Tongue (tissue), 3 donors: ENCODE measurements at places on chromosomes 4 and X.

GRCh38 chr4:99383399-99383798 lies 30.9 kb upstream of the ADH1C start:
- no peak for DNase-seq

DNA sequence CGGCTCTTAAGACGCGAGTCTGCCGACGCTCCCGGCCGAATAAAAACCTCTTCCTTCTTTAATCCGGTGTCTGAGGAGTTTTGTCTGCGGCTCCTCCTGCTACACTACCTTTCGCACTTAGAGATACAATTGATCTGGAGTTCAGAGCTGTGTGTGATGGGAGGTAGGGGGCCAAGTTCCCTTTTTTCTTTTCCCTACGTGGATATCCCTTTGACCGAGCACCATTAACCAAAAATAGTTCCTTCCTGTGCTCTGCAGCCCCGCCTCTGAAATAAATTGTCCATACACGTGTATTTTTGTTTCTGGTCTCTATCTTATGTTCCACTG lies 555 bp upstream of the PGM2 start:
- DNase-seq: no peak

DNA sequence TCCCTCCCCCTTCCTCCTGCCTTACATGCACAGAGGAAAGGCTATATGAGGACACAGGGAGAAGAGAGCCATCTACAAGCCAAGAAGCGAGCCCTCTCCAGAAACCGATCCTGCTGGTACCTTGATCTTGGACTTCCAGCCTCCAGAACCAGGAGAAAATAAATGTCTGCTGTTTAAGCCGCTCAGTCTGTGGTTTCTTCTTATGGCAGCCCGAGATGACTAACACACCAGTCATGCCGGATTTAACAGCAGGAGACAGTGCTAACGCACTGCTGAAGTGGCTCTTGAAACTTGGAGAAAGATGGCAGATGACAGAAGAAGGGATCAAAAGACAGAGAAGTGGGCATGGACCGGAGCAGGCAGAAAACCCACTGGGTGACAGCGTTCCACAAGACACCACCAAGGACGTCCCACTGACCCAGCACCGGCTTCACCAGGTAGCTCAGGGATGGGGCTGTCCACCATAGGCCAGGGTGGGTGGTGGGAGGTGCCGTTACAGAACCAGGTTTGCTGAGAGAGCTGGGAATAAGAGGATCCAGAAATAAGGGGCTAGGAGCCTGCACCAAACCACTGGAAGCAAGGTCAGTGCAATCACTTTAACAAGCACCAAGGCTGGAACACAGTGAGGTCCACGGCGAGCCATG lies 6.2 kb upstream of the MAN2B2 start:
- DNase-seq: no peak

DNA sequence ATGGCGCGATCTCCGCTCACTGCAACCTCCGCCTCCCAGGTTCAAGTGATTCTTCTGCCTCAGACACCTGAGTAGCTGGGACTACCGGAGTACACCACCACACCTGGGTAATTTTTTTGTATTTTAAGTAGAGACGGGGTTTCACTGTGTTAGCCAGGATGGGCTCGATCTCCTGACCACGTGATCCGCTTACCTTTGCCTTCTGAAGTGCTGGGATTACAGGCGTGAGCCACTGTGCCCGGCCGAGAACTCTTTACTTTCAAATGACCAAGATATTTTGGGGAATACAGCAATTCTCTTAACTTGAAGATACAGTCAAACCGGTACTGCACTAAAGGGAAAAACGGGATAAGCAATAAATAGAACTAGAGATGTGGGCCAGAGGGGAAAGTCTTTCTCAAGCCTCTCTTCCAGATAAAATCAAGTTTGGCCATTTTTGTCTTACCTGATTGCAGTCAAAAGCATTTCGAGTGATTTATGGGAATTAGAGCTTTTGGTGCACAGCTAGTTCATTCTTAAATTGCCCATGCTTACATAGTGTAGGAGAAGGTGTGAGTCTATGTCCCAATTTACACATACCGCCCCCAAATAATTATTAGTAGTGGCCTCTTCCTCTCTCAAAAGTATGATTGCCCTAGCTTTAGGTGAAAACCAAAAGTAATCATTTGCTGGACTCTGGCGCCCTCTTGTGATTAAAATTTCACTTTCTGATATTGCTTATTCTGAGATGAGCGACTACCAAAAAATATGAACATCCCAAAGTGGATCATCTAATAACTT lies 53.2 kb upstream of the ABCG2 start:
- peak; percentile 83 for DNase-seq

GRCh38 chr4:102358128-102358527 lies 12.8 kb upstream of the SLC39A8 start:
- DNase-seq: no peak

DNA sequence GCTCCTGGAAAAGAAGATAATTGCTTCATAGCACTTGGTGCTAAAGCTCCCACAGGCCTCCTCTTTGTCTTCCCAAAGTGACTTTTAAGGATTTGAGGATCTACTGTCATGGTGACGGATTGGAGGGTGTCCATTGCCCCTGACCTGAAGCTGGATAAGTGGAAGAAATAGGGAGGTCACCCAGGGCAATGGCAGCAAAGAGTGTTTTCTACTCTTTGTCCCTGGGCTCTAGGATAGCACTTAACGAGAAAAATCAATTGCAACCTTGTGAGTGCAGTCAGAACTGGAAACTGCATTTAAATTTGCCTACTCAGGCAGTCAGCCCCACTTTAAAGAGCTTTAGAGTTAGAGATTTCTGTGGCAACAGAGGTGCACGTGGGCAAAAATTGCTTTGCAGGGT lies 43.7 kb upstream of the XK start:
- DNase-seq: no peak

DNA sequence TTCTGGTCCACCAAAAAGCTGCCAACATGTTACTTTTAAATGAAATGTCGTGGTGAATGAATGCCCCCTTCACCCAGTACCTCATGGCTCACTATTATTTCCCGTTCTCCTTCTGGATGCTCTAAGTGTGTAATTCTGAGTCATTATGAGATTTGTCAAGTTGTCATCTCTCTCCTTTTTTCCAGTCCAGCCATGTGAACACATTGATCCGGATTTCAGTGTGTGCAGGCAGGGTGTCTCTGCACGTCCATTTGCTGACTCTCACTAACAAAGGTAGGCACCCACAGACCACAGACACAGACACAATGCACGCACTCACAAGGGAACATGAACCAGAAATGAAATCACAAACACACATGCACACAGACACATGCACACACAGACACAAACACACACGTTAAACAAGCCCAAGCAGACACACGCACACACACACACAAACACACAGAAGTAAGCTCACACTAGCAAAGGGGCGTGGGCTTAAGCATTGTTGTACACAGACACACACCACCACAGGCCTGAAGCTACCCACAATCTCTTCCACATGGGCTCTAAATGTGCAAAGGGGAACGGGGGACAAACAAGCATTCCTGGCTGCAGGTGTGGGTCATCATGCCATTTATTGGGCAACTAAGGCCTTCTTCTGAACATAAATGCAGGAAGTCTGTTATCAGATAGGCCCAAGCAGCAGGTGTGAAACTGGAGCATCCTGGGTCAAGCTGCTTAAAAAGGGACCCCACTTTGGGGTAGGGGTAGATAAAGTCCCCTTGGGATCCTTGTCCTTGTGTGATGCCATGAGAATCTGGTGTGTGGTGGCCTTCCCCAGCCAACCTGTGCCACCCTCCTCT lies 58.1 kb downstream of the NBDY start:
- DNase-seq: no peak

DNA sequence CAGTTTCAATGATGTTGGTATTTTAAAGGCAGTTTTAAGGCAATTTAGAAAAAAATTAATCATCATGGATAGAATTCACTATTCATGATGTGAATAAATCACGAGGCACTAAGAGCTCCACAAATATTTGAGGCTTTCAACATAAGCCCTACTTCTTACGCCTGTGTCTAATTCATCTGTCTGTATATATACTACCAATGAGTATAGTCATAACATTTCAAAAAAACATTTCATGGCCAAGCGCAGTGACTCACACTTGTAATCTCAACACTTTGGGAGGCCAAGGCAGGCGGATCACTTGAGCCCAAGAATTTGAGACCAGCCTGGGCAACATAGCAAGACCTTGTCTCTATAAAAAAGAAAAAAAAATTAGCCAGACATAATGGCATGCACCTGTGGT lies 56.5 kb downstream of the FBXL5 start:
- DNase-seq: no peak

- no peak for DNase-seq
These were observed 221.7 kb upstream of the DIPK2B start for GRCh38 chrX:45422216-45422925.

DNA sequence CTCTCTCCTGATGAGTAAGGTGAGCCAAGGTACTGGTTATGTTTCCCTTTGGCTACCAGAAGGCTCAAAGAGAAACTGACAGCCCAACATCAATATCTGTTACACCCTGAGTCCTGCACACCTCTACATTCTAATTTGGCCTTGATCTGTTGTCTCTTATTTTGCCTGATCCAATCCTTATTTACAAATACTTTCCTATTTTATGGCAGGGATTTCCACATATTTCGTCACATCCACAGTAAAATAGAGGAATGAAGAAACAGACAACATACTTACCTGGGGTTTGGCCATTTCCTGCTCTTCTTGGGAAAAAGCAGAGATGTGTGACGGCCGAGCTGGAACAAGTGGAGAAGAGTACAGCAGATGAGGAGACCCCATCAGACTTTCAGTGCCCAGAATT lies 1.5 kb downstream of the ZNF182 start:
- DNase-seq: no peak

DNA sequence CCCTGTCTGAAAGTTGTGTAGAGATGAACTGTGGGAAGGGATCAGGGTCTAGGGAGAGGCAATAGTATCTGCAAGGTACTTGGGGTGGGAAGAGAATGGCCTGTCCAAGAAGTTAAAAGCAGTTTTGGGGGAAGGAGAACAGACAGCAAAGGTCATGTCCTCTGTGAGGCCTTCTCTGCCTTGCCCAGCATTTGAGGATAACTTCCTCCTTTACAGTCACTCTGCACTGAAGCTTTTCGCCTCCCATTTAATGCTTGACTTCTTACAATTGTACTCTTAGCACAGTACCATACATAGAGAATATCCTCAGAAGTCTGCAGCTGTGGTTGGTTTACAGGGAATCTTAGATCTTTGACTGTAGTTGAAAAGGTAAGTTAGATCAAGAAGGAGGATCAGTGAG lies 121.8 kb upstream of the AP1S2 start:
- DNase-seq: no peak

GRCh38 chrX:137916090-137916746 lies 350.3 kb downstream of the ZIC3 start:
- DNase-seq: no peak

DNA sequence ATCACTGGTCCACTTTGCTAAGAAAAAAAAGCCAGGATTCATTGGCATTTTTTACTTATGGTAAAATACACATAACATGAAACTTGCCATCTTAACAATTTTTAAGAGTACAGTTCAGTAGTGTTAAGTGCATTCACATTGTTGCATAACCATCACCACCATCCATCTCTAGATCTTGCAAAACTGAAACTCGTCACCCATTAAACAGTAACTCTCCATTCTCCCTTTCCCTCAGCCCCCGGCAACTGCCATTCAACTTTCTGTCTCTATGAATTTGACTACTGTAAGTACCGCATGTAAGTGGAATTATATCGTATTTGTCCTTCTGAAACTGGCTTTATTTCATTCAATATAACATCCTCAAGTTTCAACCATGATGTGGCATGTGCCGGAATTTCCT lies 56.3 kb upstream of the LNX1 start:
- DNase-seq: no peak

GRCh38 chr4:152364383-152364782 lies 171.5 kb downstream of the FBXW7 start:
- DNase-seq: no peak

DNA sequence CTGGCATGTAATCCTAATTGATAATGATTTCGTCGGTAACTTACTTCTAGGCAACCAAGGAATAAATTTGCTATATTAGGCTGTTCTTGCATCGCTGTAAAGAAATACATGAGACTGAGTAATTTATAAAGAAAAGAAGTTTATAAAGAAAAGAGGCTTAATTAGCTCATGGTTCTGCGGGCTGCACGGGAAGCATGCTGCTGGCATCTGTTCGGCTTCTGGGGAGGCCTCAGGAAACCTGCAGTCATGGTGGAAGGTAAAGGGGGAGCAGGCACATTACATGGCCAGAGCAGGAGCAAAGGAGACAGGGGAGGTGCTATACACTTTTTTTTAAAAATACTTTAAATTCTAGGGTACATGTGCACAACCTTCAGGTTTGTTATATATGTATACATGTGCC lies 290.2 kb downstream of the STK32B start:
- no peak for DNase-seq

DNA sequence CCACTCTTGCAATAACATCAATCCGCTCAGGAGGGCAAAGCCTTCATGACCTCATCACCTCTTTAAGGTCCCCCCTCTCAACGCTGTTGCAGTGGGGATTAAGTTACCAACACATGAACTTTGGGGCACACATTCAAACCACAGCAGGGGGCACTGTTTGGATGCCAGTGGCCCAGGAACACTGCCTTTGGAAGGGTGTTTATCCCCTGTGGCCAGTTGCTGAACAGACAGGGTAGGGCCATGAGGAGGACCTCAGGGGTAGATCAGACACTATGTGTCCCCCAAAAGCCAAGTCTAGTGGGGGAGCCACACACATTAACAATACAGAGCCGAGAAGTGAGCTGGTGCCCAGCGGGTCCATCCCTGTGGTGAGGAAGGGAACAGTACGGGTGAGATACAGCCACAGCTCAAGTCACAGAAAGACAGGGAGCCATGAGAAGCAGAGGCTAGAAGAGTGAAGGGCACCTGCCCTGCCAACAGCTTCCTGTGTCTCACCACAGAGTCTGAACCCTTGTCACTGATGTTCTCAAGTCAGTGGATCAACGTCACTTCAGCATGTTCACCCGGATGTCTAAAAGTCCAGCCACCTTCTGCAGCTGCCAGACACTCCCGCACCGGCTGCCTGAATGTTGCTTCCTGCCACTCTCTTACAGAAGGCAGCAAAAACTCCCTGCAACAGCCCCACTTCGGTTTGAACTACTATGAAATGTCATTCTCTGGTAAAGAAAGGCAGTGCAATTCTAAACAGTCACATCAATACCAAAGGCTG lies 19.9 kb upstream of the MXD4 start:
- DNase-seq: no peak

DNA sequence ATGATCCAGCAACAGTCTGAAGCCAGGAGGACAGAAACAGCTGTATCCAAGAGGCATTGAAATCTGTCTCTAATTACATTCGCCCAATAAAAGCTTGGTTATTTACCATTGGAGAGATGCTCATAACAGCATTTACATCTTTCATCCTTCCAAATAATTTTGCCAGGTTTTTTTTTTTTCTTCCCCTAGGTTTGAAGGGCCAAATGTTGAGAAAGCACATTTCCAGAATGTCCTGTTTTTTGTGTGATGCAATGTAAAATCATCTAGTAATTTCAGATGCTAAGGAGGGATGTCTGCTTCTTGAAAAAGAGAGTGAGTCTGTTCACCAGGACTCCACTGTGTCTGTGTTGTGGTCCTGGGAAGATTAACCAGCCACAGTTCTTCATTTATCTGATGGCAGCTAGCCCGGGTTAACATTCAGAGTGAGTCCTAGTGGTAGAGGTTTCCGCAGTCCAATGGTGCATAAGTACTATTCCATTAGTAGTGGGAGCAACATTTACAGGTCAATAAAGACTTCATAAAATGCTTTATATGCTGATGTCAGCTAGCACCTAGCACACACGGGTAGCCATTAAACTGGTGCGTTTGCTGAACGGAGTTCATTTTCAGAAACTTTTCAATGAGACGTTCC lies 406.8 kb downstream of the STIM2 start:
- DNase-seq: no peak
